ENCODE measurements at places on chromosomes 1 and 21.
A peak's percentile ranks its signal among the peaks of the same experiment; 100 is the strongest.

GRCh38 chr1:153231363-153231762, 14.0 kb downstream of the PRR9 start:
- no peak for DNase-seq

DNA sequence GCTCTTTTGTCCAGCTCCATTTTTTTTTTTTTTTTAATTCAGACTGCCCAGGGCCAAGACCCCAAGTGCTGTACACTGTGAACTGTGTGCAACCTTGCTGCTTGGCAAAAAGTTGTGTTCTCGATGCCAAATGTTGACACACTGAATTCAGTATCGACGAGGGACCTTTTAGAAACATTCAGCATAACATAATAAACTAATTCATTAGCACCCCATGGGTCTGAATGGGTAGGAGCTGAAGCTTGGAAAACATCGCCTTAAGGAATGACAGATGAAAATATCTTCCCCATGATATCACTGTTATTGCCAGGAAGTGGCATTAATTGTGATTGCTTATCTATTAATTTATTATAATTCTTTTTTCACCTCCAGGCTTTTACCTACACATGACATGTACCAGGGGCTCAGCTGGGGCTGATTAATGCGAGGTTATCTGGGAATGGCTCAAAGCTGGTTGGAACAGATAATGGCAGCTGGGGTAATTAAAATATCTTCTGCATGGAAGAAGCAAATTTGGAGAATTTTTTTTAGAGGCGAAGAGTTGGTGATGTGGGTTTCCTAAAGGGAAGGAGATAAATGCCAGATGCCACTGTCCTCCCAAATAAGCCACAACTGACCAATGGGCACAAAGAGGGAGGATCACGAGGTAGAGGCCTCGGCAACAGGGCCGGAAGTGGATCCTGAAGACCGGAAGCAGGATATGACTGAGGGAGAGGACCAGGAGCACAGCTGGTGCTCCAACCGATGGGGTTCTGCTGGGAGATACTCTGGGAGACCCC, 169.3 kb downstream of the GRIK3 start:
- no peak for DNase-seq

DNA sequence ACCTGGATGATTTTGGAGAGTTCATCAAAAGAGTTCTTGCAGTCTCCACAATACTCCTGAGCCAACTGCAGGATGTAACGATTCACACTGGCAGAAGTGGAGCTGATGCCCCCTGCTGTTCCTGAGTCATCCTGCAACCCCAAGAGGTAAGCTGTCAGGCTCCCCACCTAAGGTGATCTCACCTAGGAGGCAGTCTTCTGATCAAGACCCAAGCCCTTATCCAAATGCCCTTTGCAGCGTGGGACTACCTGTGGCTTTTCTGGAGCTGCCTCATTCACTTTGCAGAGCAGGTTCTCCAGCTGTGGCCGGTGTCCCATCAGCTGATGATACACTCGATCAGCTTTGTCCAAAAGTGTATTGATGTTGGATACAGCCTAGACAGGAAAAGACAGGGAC, 96.4 kb downstream of the UBR4 start:
- no peak for DNase-seq

- no peak for DNase-seq
Measured at GRCh38 chr21:31194510-31195293, 149.4 kb downstream of the TIAM1 start.

DNA sequence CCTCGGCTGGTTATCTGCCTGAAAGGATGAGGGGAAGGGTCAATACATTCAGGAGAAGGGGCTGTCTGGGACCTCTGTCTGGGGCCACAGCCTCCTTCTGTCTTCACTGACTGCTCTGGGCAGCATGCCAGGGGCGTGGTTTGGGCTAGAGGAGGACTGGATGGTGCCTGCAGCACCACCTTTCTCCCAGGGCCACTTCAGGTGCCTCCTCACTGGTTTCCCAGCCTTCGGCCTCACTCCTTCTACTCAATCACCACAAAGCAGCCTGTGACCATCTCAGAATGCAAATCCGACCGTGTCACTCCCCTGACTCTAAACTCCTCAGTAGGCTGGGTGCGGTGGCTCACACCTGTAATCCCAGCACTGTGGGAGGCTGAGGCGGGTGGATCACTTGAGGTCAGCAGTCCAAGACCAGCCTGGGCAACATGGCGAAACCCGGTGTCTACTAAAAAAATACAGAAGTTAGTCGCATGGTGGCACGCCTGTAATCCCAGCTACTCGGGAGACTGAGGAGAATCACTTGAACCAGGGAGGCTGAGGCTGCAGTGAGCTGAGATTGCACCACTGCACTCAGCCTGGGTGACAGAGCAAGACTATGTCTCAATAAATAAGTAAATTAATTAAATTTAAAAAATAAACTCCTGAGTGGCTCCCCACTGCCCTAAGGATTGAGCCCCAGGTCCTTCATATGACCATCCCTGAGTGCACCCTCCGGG, 50.1 kb upstream of the ECE1 start:
- DNase-seq = no peak

DNA sequence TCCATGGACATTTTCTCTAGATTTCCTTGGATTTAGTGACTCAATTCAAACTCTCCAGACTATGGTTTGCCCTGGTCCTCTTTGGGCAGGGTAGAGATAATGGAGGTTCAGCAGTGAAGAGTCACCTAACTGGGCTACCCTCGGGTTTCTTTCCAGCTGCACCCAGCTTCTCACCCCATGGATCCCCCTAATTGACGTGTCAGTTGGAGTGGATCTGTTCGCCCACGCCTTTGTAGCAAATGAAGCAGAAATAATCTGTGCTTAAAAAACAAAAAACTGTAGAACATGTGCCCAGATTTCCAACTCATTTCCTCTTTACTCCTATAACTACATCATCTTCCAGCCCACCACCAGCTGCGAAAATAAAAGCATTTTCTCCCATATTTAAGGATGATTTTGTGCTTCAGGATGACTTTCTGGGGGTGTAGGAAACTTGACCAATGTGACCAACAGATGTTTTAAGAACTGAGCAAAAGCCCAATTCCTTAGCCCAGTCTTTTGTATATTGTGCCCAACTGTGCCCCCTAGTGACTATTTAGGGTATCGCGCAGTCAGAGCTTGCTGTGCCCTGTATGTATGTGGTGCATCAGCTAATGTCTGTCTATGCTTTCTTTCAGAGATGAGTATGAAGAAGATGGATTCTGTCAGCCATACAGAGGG, 66.5 kb upstream of the UBE2U start:
- peak; percentile 94 for DNase-seq

DNA sequence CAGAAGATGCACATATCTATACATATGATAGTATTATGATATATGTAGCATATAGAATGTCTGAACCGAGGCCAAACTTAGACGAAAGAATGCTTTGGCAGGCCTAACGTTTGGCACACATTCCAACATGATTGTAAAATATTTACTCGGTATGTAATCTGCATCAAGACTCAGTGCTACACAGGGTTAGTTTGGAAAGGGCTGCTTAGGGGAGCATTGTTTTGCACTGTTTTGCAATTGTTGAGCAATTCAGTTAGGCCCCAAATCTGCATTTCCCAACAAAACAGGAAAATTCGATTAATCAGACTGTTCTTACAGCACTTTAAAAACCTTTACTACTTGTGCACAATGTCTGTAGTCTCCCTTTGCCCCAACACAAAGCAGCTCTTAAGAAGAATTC, 216.0 kb upstream of the NEGR1 start:
- DNase-seq = no peak

GRCh38 chr1:223313415-223313754, 50.6 kb downstream of the SUSD4 start:
- DNase-seq = no peak

DNA sequence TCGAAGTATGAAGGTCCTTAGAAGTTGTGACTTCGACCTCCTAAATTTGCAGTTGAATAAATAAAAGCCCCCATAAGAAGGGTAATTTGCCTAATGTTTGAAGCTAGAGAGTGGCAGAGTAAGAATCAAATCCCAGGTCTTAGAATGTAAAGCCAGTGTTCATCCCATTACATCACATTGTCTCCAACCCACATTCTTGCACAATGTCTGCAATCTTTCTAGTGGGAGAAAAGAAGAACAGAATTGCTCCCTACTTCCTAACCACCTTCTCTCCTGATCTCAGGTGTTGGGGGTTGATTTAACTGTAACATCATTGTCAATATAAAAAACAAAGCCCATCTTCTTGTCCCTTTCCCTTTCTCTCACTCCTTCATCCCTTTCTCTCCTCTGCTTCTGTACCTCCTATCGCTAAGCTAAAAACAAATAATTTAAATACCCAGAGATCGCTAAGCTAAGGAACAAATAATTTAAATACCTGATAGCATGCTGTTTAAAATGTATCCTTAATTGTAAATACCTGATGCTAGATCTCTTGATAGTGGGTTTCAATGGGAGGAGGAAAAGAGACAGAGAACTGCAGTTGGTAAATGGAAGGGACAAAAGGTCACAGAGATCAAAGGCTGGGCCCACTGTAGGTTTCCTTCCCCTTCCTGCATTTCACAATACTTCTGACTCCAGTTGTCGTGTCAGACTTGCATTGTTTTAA, 32.1 kb upstream of the CCDC190 start:
- DNase-seq = no peak
